ENCODE measurements at places on chromosomes 3 and 15.

GRCh38 chr15:77030928-77031375 lies 36.0 kb downstream of the PSTPIP1 start:
- DNase-seq = no peak

- DNase-seq = no peak
Observed at GRCh38 chr3:45462522-45463265, 74.3 kb downstream of the LARS2 start.

GRCh38 chr3:37559461-37559860 lies 302.2 kb upstream of the CTDSPL start:
- no peak for DNase-seq

DNA sequence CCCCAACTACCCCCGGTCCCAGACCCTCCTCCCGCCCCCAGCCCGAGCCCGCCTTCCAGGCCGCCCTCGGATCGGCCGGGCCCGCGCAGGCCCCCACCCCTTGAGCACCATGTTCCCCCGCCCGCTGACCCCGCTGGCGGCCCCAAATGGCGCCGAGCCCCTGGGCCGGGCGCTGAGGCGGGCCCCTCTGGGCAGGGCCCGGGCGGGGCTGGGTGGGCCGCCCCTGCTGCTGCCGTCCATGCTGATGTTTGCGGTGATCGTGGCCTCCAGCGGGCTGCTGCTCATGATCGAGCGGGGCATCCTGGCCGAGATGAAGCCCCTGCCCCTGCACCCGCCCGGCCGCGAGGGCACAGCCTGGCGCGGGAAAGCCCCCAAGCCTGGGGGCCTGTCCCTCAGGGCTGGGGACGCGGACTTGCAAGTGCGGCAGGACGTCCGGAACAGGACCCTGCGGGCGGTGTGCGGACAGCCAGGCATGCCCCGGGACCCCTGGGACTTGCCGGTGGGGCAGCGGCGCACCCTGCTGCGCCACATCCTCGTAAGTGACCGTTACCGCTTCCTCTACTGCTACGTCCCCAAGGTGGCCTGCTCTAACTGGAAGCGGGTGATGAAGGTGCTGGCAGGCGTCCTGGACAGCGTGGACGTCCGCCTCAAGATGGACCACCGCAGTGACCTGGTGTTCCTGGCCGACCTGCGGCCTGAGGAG lies 472 bp downstream of the CHST14 start:
- DNase-seq = no peak

DNA sequence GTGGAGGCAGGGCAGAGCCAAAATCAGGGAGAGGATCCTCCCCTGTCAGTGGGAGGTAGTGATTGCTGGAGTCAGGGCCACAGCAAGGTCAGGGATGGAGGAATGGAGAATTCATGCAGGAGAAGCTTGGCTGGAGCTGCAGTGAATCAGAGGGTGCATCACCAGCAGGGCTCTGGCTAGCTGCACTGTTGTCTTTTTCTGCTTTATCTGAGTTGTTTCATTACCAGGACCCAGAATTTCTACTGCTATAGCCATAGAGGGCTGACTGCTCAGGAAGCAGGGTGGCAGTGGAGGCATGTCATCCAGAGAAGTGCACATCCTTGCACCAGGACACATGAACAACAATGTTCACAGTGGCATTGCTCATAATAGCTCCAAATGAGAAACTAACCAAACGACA lies 113.5 kb upstream of the GALNT15 start:
- no peak for DNase-seq

Measured in amygdala (tissue), 56 donors.